ENCODE measurements at places on chromosomes 3 and 15.

GRCh38 chr15:28914046-28914445, 28.3 kb downstream of the APBA2 start:
- no peak for DNase-seq

- peak; percentile 28 for DNase-seq
Observed at GRCh38 chr15:80970018-80970657, 19.5 kb downstream of the MESD start.

GRCh38 chr3:35383216-35383615, 256.1 kb upstream of the ARPP21 start:
- DNase-seq = no peak

GRCh38 chr3:195847055-195847950, 35.6 kb upstream of the MUC4 start:
- no peak for DNase-seq

DNA sequence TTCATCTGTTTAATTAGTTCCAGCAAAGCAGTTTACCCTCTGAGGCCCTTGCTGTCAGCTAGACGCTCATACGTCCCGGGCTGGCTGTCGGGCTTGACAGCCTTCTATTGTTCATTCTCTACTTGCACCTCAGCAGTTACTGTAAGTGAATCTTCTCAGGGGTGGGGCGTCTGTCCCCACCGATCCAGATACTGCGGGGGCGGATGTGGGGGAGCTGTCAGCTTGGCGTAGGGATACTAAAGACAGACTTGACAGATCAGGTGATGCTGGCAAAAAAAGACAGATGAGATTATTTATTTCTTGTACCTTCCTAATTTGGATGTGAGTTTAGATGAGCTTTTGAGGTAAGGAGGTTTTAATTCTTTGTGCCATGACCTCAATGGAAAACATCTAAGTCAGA, 315.3 kb downstream of the NR2F2 start:
- no peak for DNase-seq

GRCh38 chr15:90419738-90420406, 31.8 kb downstream of the IQGAP1 start:
- no peak for DNase-seq

DNA sequence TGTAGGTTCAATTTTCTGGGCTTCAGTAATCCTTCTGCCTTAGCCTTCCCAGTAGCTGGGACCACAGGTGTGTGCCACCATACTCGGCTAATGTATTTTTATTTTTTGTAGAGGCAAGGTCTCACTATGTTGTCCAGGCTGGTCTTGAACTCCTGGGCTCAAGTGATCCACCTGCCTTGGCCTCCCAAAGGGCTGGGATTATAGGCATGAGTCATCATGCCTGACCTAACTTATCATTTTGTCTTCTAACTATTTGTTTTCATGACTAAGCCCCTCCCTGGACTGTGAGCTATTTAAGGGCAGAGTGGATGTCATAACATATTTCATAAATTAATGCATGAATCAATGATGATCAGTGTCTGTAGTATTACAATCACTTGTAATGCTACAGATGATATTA, 56.1 kb upstream of the PIAS1 start:
- no peak for DNase-seq

- DNase-seq = no peak
Observed at GRCh38 chr15:44340410-44340809, 51.9 kb downstream of the GOLM2 start.

- no peak for DNase-seq
Observed at GRCh38 chr15:97521381-97522285, 438.9 kb upstream of the ARRDC4 start.

GRCh38 chr3:154243353-154243752, 80.9 kb downstream of the DHX36 start:
- DNase-seq = no peak
